HT1080 (cell line): ENCODE measurements at places on chromosomes 3 and 15. TPM values are rescaled to one million over a fixed set of nuclear protein-coding genes. Genes with fewer than 3 reads are reported as not detected.

Gene RPN1
- total RNA-seq: 477 and 524 TPM in 2 replicates

Gene MYLK
- 185 and 197 TPM in 2 replicates for total RNA-seq

Gene DMXL2
- 9.6 and 10.7 TPM in 2 replicates for total RNA-seq

Gene SEMA3G
- 0.43 and 0.53 TPM in 2 replicates for total RNA-seq

Gene SLC22A13
- 0.07 TPM in 1 of 2 replicates, not detected in the other for total RNA-seq
